ENCODE measurements at places on chromosomes 12 and 14.

DNA sequence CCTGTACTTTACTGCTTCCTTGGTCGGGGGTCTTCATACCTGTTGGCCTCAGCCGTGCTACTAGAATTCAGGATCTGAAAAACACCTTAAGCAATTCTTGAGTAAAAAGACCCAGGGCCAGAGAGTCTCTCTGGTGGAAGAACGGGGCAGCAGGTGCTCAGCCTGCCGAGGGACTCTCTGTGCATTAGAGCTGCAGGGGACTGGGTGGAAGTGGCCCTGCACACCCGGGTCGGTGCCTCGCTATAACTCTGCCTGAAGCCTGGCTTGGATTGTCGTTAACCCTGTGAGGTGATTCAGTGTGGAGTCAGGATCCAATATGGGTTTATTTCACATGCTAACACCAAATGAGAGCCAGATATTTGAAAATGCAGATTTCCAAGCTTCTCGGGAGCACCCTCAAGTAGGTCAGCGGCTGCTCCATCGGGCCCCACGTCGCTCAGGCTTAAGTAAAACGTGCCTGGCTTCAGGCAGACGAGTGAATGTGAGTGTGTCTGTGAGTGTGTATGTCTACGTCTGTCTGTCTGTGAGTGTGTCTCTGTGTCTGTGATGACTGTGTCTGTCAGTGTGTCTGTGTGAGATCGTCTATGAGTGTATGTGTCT lies 35.1 kb upstream of the C14orf180 start:
- no peak for DNase-seq

DNA sequence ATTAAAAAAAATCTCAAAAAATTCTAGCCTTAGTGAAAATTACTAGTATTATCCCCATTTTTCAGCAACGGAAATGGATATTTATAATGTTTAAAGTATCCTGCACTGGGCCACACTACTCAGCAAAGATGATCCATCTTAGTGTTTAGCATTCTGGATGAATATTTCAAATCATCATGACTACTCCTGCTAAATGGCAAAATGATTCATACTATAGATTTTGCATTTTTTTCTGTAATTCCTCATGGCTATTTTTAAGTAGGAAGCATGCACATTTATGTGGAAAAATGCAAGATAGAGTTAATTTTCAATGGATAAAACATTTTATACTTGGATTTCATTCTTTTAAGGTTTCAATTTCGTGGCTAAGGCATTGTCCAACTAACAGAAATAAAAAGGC lies 59.6 kb downstream of the LRFN5 start:
- DNase-seq = no peak

DNA sequence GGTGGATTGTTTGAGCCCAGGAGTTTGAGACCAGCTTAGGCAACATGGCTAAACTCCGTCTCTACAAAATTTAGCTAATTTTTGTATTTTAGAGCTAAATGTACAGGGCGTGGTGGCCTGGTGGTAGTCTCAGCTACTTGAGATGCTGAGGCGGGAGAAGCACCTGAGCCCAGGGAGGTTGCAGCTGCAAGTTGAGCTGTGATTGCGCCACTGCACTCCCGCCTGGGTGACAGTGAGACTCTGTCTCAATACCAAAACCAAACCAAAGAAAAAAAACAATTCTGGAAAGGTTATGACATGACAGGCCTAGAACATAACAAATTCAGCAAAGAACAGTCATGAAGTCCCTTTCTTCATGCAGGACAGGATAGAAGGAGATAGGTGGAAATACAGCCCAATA lies 25.7 kb downstream of the WDR89 start:
- no peak for DNase-seq

- DNase-seq = no peak
Observed at GRCh38 chr12:124888260-124888659, 24.6 kb upstream of the SCARB1 start.

DNA sequence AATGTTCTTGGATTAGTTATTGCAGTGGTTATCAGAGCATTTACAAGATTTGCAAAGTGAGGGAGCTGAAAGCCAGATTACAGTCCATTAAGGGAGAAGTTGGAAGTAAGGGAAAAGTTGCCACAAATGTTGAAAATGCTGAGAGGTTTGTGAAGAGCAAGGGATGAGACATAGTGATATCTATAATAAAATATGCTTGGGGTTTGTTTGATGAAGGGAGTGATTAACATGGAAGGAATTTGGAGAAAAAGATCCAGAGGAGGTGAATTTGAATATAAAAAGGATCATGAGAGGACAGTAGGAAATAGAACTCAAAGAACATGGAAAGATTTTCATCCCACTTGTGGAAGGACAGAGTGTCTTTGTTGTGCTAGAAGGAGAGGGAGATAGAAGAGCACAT lies 19.3 kb upstream of the CCER1 start:
- DNase-seq = no peak

GRCh38 chr12:111201495-111202236 lies 167.2 kb downstream of the PHETA1 start:
- DNase-seq = no peak

DNA sequence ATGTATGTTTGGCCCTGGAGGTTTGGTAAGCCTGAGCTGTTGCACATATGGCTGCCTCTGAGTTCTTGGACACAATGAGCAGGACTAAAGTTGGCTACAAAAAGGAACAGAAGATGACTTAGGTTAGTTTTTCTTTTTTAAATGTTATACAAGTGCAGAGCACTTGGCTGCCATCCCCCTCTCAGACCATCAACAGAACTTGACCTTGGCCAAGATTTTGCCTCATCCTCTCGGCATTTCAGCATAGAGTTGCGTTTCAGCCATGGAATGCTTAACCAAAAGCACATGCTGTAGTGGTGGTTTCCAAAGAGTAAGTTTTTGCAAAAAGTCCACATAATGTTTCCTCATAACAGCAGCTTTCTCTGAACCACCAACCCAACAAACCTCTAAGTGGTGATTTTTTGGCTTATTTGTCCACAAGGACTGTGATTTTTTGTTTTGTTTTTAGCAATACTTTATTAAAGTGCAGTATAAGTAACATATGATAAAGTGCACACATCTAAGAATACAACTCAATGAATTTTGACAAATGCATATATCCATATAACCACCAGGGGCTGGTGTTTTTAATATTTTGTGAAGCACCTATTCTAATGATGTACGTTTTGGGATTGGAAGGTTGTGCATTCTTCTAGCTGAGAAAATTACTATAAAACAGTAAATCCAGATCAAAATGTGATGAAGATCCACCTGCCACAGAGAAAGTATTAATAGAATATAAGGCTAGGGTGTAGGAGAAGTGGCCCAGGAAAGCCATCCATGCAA lies 12.1 kb upstream of the GALNT16 start:
- no peak for DNase-seq

Data from GM13976 (cell line).